ENCODE measurements at places on chromosomes 13 and 19.

GRCh38 chr19:1864480-1865171 lies 1.2 kb upstream of the KLF16 start:
- no peak for DNase-seq

DNA sequence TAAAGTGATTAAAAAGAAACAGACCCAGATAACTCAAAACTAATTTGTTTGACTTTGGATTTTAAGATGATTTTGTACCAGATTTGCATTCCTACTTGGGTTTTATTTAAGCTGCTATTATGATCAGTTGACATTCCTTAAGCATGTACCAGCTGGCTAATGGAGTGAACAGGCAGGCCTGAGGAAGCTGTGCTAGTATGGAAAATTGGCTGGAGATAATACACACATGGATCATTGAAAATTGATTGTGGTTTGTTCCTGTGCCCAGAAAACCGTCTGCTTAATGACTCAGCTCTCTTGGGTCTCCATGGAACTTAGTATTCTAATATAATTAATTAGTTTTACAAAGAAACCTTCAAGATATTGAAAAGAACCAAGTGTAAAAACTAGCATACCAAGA lies 22.6 kb downstream of the POLR1D start:
- DNase-seq = peak; percentile 75

GRCh38 chr19:31772915-31773314 lies 423.7 kb upstream of the TSHZ3 start:
- no peak for DNase-seq

GRCh38 chr13:58806401-58806800 lies 1174.9 kb downstream of the PCDH17 start:
- DNase-seq = no peak

DNA sequence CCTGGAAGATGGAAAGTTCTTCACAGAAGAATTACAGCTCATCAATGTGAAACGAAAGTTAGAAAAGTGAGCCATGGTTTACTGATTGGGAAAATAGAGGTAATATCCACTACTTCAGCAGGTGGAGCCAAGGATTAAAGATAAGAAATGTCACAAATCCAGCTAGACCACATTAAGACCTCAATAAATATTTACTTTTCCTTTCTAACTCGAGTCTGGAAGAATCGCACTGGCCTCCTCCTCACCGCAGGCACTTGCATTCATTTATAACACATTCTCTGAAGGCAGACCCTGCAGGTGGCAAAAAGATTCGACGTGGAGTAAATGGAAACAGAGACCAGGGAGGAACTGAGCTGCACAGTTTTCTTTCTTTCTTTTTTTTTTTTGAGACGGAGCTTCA lies 7.4 kb downstream of the SLC35E1 start:
- DNase-seq = peak; percentile 26

- DNase-seq = no peak
Observed at GRCh38 chr19:5903056-5903623, 450 bp downstream of the NDUFA11 start.

- DNase-seq = no peak
Observed at GRCh38 chr13:94270556-94270955, 208.9 kb downstream of the DCT start.

- DNase-seq = no peak
Observed at GRCh38 chr19:37770985-37771384, 8.4 kb downstream of the ZNF573 start.

DNA sequence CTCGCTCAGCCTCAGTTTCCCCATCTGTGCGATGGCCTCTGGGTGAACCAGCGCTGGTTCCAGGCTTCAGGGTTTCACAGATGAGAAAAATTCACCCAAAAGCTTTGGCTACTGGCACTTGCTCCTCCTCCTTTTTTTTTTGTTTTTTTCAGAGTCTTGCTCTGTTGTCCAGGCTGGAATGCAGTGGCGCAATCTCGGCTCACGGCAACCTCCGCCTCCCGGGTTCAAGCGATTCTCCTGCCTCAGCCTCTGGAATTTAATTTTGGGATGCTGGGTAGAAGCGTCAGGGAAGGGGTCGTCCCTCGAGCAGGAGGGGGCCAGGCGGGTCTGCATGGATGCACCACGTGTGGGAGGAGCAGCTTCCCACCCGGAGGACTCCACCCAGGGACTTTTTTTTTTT lies 7.0 kb downstream of the PRSS57 start:
- DNase-seq = no peak

GRCh38 chr19:18735752-18736151 lies 52.3 kb downstream of the CRTC1 start:
- no peak for DNase-seq

DNA sequence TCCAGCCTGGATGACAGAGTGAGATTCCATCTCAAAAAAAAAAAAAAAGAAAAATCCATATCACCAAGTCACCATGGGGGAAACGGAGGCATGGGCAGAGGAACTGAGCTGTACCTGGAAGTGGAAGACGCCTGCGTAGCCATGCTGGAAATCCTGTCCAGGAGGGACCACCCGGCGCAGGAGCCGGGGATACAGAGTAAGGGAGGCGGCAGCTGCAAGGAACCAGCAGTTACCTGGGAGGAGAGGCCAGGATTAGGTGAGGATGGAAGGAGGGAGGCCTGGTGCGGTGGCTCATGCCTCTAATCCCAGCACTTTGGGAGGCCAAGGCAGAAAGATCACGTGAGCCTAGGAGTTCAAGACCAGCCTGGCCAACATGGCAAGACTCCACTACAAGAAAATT lies 2.0 kb downstream of the CAPN12 start:
- no peak for DNase-seq

- no peak for DNase-seq
Observed at GRCh38 chr19:34229721-34230120, 24.6 kb upstream of the GARRE1 start.

DNA sequence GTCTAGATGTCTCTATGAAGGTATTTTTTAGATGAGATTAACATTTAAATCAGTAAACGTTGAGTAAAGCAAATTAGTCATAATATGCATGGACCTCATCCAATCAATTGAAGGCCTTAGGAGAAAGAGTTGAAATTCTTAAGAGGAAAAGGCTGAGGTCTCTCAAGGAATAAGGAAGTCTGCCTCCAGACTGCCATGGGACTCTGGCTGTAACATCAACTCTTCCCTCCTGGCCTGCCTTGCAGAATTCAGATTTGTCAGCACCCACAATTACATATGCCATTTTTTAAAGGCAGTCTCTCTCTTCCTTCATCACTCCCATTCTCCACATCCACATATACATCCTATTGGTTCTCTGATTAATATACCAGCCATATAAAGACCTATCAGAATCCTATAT lies 28.8 kb upstream of the INTS6 start:
- no peak for DNase-seq

DNA sequence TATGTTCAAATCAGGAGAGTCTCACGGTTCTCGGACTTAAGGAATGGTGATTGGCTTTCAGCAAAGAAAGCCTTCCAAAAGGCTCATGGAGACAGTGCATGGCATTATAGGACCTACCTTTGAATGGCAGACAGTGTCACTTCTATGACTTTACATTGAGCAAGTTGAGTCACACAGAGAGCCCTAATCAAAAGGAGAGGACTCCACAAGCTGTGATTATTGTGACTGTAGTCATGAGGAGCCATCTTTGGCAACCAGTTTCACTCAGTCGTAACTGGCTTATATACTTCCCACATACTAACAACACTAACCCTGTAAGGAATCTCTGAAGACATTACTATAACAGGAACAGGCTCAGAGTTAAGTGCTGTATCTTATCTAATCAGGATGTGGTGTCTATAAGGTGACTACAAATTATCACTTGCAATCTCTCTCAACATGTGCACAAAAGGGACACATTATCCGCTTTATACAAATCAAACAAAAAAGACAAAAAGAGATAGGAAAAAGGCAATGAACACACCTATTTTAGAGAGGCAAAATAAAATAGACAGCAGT lies 6.1 kb downstream of the LGALS14 start:
- DNase-seq = no peak

DNA sequence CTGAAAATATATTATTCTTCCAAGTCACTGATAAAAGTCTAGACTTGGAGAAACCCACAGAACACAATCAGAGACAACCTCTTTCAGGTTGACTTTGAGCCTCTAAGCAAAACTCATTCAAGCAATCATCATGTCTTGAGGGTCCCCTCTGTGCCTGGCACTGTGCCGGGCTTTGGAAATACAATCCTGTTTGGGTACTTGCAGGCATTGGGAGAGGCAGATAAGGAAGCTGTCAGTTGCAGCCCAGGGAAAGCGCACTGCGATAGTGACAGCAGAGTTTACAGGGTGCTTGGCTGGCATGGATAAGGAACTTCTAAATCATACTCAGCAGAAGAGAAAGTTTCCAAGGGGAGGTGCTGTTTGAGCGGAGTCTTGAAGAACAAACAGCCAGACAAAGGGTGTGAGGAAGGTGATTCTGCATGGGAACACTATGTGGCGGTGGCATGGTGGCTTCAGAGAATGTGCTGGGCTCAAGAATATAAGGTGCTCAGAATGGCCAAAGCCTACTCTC lies 9.1 kb downstream of the SERP2 start:
- DNase-seq = no peak

GRCh38 chr13:114074671-114075315 lies 57.6 kb downstream of the RASA3 start:
- DNase-seq = no peak

DNA sequence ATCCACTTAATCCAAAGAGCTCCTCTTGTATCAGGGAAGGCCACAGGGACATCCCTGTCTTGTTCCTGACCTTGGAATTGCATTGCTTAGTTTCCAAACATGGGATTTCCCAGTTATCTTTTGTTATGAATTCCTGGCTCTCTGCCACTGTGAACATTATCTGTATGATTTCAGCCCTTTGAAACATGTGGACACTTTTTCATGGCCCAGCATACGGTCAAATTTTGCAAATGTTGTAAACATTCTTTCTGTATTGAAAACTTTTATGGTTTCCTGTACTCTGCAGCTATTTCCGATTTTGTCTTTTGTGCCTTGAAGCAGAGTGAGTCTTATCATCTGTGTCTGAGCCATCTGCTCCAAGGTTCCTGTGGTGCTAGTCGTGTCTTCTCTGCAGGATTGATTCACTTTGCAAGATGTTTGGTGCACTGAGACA lies 4.5 kb upstream of the CFAP97D2 start:
- no peak for DNase-seq

DNA sequence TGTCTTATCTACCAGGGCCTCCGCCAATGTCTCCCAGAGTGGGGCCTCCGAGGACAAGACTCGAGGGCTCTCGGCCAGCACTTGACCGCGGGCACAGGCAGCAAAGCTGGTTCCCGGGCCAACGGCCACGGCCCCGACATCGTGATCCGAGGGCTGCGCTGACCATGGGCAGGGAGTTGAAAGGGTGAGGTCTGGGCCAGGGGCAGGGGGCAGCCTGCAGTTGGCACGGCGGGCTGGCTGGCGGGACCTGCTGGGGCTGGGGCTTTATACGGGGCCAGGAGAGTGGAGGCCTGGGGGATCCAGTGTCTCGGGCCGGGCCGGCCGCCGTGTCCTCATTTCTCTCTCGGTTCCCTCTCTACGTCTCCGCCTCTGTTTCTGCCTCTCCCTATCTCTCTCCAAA lies 9.8 kb upstream of the LINGO3 start:
- DNase-seq = no peak

DNA sequence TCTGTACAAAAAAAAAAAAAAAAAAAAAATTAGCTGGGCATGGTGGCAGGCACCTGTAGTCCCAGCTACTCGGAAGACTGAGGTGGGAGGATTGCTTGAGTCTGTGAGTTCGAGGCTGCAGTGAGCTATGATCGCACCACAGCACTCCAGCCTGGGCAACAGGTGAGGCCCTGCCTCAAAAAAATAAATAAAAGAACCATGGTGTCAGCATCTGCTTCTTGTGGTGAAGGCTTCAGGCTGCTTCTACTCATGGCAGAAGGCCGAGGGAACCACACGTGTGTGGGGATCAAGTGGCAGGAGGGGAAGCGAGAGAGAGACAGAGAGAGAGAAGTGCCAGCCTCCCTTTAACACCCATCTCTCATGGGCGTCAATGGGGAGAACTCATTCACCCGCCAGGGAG lies 13.5 kb downstream of the BCL3 start:
- no peak for DNase-seq

DNA sequence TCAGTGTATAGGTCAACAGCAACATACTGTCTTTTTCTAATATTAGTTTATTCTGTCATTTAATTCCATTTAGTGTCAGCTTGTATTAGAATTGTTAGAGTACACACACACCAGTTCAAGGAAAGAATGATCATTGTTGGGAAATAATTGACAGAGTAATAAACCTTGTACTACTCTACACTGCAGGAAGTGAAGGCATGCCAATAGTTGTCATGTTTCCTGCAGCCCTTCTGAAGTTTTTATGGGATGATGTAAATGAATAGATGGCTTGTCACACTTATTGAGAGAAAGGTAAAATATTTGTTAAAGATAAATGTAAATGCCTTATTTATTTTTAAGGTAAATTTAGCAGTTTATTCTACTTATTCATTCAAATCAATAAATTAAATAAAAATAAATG lies 306.9 kb upstream of the KLHL1 start:
- no peak for DNase-seq

GRCh38 chr13:59444210-59444857 lies 719.4 kb downstream of the DIAPH3 start:
- no peak for DNase-seq

DNA sequence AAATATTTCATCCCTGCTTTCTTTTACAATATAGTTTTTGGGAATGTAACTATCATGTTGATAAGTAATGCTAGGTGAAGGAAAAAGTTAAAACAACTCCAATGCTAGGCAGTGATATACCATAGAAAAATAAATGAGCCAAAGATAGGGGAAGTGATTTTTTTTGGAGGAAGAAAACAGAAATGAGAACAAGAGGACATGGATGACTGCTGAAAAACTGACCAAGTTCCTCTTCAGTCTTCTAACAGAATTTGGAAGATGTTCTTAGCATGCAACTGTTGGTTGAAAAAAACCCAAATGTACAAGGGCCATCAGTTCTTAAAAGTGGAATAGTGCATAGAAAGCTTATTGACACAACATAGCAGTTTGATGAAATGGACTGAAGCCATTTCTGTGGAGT lies 262.5 kb upstream of the STARD13 start:
- no peak for DNase-seq

DNA sequence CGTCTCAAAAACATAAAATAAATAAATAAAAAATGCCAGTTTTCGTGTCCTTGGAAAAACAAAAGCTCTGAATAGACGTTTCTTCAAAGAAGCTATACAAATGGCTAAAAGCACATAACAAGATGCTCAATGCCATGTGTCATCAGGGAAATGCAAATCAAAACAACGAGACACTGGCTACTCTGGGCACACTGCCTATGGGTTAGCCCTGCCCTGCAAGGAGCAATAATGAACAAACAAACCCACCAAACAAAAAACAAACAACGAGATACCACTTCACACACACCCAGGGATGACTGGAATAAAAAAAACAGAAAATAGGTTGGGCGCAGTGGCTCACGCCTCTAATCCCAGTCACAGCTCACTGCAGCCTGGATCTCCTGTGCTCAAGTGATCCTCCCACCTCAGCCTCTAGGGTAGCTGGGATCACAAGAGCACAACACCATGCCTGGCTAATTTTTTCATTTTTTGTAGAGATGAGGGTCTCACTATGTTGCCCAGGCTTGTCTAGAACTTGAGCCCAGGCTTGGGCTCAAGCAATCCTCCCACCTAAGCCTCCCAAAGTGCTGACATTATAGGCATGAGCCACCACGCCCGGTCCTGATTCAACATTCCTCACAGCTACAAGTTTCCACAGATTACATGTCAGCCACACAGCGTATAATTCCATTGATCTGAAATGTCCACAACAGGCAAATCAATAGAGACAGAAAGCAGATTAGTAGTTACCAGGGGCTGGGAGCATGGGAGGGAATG lies 15.5 kb upstream of the ISYNA1 start:
- no peak for DNase-seq

- peak; percentile 35 for DNase-seq
Observed at GRCh38 chr19:20664901-20665781, 3.8 kb upstream of the ZNF626 start.

Measured in right lung (tissue), 10 donors.